ENCODE measurements at places on chromosomes 13 and 19.
A peak's percentile ranks its signal among the peaks of the same experiment; 100 is the strongest.

- no peak for DNase-seq
These were observed 15.8 kb downstream of the ADPRHL1 start for GRCh38 chr13:113437408-113438010.

DNA sequence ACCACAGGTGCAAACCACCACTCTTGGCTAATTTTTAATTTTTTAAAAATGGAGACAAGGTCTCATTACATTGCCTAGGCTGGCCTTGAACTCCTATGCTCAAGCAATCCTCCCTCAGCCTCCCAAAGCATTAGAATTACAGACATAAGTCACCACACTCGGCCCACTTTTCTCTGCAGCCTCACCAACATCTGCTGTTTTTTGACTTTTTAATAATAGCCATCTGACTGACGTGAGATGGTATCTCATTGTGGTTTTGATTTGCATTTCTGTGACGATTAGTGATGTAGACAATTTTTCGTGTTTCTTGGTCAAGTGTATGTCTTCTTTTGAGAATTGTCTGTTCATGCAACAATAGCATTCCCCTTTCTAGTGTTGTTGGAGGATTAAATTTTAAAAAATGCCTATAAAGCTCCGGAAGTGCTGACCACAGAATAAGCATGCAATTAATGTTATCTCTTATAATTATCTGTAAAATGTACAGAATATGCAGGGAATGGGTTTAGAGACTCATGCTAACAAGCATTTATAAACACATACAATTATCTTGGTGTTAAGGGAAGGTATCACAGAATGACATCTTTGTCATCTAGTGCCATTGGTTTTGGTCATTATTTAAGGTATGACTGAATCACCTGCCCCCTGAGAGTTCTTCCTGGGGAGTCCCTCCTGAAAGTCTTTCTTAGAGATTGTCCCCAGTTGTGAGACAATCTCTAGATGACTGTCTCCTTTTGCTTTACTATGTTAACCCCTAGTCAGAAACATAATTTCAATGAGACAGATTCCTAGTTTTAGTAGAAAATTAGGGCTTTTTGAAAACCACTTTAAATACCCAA lies 118.5 kb upstream of the SERTM1 start:
- no peak for DNase-seq

- no peak for DNase-seq
These were observed 57.4 kb downstream of the KCNRG start for GRCh38 chr13:50072676-50073075.

DNA sequence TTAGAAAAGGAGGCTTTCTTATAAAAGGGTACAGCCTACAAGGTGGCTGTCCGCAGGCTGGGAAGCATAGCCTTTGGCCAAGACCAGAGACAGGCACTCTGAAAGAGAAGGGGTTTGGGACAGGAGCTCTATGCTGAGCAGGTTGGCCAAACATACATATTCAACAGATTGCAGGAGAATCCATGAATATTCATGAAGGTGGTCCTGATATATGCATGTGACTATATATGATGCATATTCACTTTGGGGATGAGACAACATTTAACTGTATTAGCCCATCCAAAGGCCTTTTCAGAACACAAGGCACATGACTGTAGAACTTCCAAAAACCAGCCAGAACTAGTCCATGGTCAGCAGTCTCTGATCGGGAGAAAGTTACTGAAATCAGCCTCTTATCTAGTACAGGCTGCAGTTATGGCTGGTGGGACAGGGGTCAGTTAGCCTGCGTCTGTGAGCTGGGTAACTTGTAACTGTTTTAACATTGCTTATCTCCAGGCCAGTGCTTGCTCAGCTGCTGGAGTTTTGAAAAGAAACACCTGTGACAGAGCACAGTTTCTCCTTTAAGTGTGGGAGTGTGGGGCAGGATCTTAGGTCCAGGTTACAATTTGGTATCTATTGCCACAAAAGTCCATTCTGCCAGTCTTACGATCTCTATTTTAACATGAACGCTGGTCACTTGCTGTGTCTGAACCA lies 924.2 kb downstream of the UQCRFS1 start:
- no peak for DNase-seq

- no peak for DNase-seq
These were observed 24.2 kb downstream of the FXYD5 start for GRCh38 chr19:35178701-35179100.

GRCh38 chr13:32031025-32031814 lies at the start of gene FRY:
FRY (plus strand) TSS chr13:32031774; CDS start chr13:32031796, 22 bp downstream.
- DNase-seq: peak; percentile 89
